ENCODE measurements at places on chromosomes 5 and 9.

- DNase-seq = no peak
Observed at GRCh38 chr9:336039-336438, 121.4 kb downstream of the DOCK8 start.

- no peak for DNase-seq
Observed at GRCh38 chr5:127920936-127921335, 162.6 kb upstream of the SLC12A2 start.

DNA sequence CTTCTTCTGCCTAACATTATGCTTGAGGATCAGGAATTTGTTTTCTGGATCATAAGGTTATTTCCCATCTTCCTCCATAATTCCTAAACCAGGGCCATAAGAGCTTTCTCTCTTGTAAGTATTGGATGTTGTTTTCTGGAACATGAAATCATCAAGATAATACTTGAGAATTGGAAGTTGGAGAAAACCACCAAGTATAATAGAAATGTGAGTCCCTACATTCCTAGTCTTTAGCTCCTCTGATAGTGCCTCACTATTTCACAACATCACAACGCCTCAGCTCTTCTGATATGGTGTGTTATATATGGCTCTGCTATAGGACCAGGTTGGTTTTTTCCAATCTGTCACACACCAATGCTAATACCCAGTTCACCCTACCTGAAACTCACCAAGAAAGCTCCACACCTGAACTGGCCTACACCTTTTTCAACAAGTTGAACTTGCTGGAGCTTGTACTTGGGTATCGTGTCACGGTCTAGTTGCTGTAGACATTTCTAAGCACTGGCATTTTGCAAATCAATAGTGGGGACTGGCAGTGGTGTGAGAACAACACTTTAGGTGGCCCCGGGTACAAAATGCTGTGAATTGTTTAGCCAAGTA, 141.1 kb downstream of the ACTBL2 start:
- DNase-seq = no peak

DNA sequence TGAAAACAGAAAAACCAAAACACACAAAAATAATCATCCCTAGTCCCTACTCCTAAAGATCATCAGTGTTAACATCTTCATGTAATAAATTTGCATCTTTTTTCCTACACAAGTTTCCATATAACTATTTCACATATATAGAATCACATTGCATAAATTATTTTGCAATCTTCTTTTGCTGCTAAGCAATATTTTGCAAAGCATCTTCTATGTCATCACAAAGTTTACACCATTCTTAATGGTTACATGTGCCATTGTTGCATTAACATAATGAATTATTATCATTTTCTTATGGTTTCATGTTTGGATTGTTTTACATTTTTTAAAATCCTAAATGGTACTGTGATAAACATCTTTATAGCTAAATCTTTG, 17.8 kb downstream of the SH3TC2 start:
- DNase-seq = no peak

DNA sequence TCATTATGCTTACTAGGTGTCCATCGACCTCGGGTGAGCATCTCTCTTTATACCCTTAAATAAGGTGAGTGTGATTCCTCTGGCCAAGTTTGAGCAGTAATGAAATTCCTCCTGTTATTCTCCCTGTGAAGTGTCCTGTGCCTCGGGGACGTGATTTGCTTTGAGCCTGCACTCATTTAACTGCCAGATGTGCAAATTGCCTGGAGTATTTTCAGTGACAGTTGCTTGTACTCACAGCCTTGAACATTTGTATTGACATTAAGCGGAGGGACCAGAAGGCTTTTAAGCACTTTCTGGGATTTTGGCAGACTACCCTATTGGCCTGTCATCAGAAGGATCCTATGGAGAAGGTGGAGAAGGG, 126.9 kb downstream of the DOCK2 start:
- no peak for DNase-seq

GRCh38 chr5:135537745-135538144, 2.0 kb upstream of the NEUROG1 start:
- DNase-seq = no peak

- peak; percentile 2 for DNase-seq
Observed at GRCh38 chr5:105782501-105782900, 1888.2 kb downstream of the EFNA5 start.

- no peak for DNase-seq
Observed at GRCh38 chr9:89701221-89701798, 96.5 kb downstream of the GADD45G start.

DNA sequence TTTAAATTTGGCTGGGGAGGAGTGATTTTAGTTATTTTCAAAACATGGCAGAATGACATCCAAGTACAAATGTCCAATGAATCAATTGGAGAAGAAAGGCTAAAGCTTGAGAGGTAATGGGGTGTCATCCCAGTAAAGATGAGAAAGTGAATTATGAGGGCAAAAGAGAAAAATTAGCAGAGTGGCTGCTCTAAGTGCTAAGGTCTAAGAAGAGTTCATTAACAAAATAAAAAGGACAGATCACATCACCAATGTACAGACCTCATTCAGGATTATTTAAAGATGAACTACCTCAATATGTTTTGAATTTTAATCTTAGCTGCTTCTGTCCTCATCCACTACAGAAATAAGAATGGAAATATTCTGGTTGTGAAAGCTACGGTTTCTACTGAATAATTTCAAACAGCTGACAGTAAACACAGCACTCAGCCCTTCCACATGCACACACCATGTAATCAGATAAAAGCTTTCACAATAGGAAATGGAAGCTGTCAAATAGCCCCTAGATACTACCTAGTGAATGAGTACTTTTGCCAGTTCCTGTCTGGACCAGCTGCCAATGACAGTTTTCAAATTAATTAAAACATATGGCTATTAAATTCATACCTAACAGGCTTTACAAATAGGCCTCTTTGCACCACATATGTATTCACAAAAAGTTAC, 171.5 kb downstream of the SSBP2 start:
- no peak for DNase-seq

DNA sequence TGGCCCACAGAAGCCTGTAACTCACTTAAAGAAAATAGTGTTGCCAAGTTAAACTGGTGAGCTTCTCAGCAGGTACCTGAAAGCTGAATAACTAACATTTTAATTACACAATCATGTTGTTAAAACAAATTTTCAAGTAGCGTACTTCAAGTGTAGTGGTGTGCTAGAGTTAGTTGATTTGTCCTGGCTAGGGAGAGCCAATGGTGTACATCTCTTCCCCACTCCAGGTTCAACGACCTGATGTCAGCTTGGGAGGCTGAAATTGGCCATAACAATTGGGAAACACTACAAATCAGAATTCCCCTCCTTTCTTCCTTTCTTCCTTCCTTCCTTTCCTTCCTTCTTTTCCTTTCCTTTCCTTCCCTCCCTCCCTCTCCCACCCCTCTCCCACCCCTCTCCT, 295.3 kb upstream of the SLC24A2 start:
- DNase-seq = no peak

DNA sequence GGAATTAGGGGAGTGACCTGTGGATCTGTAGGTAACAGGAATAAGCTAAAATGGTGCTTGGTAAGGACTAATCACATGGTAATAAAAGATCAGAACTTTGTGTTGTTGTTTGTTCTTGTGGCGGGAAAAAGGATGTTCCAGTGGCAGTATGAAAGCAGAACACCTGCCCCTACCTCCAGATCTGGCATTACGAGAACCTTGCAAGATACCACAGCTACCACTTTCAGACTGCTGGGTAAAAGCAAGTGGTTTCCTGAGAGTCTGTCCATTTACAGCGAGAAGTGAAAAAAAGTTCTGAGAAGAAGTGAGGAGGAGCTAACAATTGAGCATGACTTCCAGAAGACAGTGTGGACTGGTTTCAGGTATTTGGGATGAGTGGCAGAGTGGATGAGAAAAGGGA, 252.5 kb downstream of the TLE4 start:
- no peak for DNase-seq
